Liver (tissue), 10 donors: ENCODE measurements at places on chromosomes 6 and 20. TPM values are rescaled to one million over a fixed set of nuclear protein-coding genes. Genes with fewer than 3 reads are reported as not detected.

- DNase-seq, result no peak
- no peaks in the 10 kb centered on the region for H3K27me3 ChIP-seq
- H3K4me3 ChIP-seq, result peak overlapping the region; percentile 78
- no peaks in the 10 kb centered on the region for H3K4me1 ChIP-seq
These were observed 17.0 kb upstream of the HLA-A start for GRCh38 chr6:29925321-29925720.

RFX6 gene
- not detected for total RNA-seq

ERVFRD-1 gene
- total RNA-seq, result not detected

DNA sequence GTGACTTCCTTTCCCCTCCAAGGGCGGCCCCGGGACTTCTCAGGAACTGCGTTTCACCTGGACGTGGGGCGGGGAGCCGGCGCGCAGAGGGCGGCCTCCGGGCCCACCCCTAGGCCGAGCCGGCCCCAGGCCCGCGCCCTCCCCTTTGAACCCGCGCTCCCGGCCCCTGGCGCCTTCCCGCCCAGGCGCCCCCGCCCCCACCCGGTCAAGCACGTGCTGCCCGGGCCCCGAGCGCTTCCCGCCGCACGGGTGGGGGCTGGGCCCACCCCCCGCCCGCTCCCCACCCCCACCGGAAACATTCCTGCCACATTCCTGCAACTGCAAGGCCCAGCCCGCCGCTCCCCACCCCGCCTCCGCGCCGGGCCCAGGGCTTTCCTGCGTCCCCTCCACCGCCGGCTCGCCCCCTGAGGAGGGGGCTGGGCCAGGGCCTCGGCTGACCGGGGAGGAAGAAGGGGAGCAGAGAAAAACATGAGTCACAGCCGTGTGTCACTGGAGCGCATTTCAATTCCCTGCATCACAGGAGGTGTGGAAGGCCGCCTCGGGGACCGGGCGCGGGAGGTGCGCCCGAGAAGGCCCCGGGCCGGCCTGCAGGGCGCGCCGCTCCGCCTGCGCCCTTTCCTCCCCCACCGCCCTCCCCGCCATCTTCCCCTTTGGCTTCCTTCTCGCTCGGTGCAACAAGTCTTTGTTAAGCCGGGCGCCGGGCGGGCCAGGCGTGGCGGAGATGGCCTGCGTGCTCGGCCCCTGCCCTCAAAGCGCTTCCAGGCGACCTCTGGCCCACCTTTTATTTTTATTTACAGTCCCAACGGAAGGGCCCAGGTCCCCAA lies 1.2 kb upstream of the HMGA1 start:
- H3K4me1 ChIP-seq, result peaks cover 11% of the 10 kb centered on the region
- DNase-seq, result peak; percentile 66
- H3K27ac ChIP-seq, result peak overlapping the region; percentile 98
- no peaks in the 10 kb centered on the region for H3K27me3 ChIP-seq
- no peaks in the 10 kb centered on the region for H3K36me3 ChIP-seq
- H3K4me3 ChIP-seq, result peak overlapping the region; percentile 15

PTPRT gene
- 0.14 TPM for total RNA-seq

GRCh38 chr20:47610247-47610944 lies 108.7 kb downstream of the NCOA3 start:
- no peak overlapping the region for H3K27ac ChIP-seq
- peaks cover 2% of the 10 kb centered on the region for H3K4me1 ChIP-seq
- no peak overlapping the region for H3K4me3 ChIP-seq
- no peaks in the 10 kb centered on the region for H3K36me3 ChIP-seq
- no peaks in the 10 kb centered on the region for H3K27me3 ChIP-seq

- DNase-seq, result no peak
- H3K27me3 ChIP-seq, result no peaks in the 10 kb centered on the region
- no peak overlapping the region for H3K27ac ChIP-seq
- no peaks in the 10 kb centered on the region for H3K36me3 ChIP-seq
These were observed 47.9 kb upstream of the CLDN20 start for GRCh38 chr6:155215906-155216305.

DNA sequence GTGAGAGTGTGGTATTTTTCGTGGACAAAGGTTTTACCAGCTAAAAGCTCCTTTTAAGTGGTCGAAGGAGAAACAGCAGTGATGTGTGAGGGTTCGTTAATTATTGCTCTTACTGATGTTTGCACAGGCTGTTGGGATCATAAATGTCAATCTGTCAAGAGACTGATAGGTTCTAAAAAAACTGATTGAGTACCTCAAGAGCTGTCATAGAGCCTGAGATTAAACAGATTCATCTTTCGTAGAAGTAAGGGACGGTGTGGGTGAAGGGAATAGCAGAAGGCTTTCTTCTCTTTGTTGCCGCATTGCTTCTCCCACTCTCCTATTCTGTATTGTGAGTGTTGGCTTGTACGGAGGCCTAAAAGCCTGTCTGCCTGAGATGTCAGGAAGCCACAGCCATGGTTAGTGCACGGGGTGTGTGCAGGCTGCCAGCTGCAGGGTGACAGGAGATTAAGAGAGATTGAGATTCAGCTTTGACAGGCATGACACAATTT lies 291.0 kb downstream of the ZFAND3 start:
- DNase-seq, result no peak
- H3K27me3 ChIP-seq, result no peaks in the 10 kb centered on the region
- H3K27ac ChIP-seq, result no peak overlapping the region

PRKN gene
- total RNA-seq, result 4.1 TPM

- H3K27me3 ChIP-seq, result no peaks in the 10 kb centered on the region
- no peak overlapping the region for H3K27ac ChIP-seq
- no peaks in the 10 kb centered on the region for H3K36me3 ChIP-seq
- no peaks in the 10 kb centered on the region for H3K4me1 ChIP-seq
These were observed 29.6 kb upstream of the SYNDIG1 start for GRCh38 chr20:24439737-24440387.

DNA sequence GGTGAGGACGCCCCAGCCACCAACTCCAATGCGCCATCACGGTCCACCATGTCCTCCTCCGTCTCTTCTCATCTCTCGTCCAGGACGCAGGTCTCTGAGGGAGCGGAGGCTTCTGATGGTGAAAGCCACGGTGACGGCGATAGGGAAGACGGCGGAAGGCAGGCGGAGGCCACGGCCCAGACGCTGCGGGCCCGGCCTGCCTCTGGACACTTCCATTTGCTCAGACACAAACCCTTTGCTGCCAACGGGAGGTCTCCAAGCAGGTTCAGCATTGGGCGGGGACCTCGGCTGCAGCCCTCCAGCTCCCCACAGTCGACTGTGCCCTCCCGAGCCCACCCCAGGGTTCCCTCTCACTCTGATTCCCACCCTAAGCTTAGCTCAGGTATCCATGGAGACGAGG lies 63.6 kb downstream of the FNDC1 start:
- H3K36me3 ChIP-seq, result no peaks in the 10 kb centered on the region
- peaks cover 11% of the 10 kb centered on the region for H3K27me3 ChIP-seq
- H3K27ac ChIP-seq, result no peak overlapping the region
- H3K4me1 ChIP-seq, result no peaks in the 10 kb centered on the region
- H3K4me3 ChIP-seq, result no peak overlapping the region
- DNase-seq, result no peak

GRCh38 chr6:22327881-22328280 lies 31.0 kb upstream of the PRL start:
- no peaks in the 10 kb centered on the region for H3K36me3 ChIP-seq
- H3K4me1 ChIP-seq, result no peaks in the 10 kb centered on the region
- no peak for DNase-seq
- no peak overlapping the region for H3K4me3 ChIP-seq
- no peak overlapping the region for H3K27ac ChIP-seq
- no peaks in the 10 kb centered on the region for H3K27me3 ChIP-seq

GRCh38 chr6:145247692-145248419 lies 487.5 kb downstream of the EPM2A start:
- H3K27me3 ChIP-seq, result no peaks in the 10 kb centered on the region
- H3K4me1 ChIP-seq, result peaks cover 5% of the 10 kb centered on the region
- DNase-seq, result no peak
- H3K4me3 ChIP-seq, result no peak overlapping the region

GRCh38 chr6:127879685-127880084 lies 21.2 kb downstream of the THEMIS start:
- H3K4me1 ChIP-seq, result no peaks in the 10 kb centered on the region
- no peaks in the 10 kb centered on the region for H3K36me3 ChIP-seq
- no peaks in the 10 kb centered on the region for H3K27me3 ChIP-seq
- DNase-seq, result no peak
- no peak overlapping the region for H3K4me3 ChIP-seq
- no peak overlapping the region for H3K27ac ChIP-seq

- H3K4me1 ChIP-seq, result no peaks in the 10 kb centered on the region
- no peak for DNase-seq
- H3K27me3 ChIP-seq, result no peaks in the 10 kb centered on the region
- no peaks in the 10 kb centered on the region for H3K36me3 ChIP-seq
- H3K27ac ChIP-seq, result no peak overlapping the region
These were observed 33.7 kb upstream of the ZNF133 start for GRCh38 chr20:18254615-18255014.

DNA sequence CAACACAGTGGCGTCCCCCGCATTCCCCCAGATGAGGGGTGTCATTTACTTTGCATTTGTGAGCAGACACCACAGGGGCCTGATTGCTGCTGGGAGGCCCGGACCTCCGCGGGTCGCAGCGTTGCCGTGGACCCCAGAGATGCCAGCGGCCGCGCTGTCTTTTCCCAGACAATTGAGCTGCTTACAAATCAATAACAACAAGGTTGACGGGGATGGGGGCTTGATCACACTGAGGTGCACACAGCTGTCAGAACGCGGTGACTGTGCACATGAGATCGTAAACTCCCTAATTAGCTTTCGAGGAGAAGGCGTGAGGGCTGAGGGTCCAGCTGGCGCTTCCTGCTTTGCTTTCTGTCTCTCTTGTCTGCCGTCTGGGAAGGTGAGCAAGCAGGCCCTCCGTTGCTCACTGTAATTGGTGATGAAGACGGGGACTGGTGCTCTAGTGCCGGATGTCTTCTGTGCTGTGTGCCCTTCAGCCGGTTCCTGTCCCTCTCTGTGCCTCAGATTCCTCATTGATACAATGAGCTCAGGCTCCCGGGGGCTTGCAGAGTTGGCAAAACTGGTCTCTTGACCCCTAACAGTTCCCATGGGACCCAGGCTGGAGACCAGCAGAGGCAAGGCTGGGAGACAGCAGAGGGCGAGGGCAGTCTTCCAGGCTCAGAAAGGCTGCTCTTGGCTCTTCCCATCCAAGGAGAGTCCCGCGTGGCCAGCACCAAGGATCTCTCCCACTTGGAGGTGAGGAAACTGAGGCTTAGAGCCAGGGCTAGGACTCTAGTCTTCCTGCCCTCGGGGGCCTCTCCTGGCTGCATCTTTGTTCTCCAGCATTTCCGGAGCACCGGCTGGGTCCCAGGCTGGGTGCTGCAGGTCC lies 126.0 kb upstream of the PMEPA1 start:
- DNase-seq, result no peak
- H3K27ac ChIP-seq, result no peak overlapping the region
- no peak overlapping the region for H3K4me3 ChIP-seq
- no peaks in the 10 kb centered on the region for H3K4me1 ChIP-seq
- no peaks in the 10 kb centered on the region for H3K27me3 ChIP-seq

ZNF335 gene
- 9.1 TPM for total RNA-seq

GRCh38 chr6:24780206-24780605 lies 5.5 kb downstream of the GMNN start:
- H3K4me3 ChIP-seq, result no peak overlapping the region
- H3K27ac ChIP-seq, result no peak overlapping the region
- peaks cover 2% of the 10 kb centered on the region for H3K36me3 ChIP-seq
- peaks cover 25% of the 10 kb centered on the region for H3K4me1 ChIP-seq
- no peaks in the 10 kb centered on the region for H3K27me3 ChIP-seq

- H3K27ac ChIP-seq, result no peak overlapping the region
- no peaks in the 10 kb centered on the region for H3K36me3 ChIP-seq
- DNase-seq, result no peak
- H3K4me3 ChIP-seq, result no peak overlapping the region
- no peaks in the 10 kb centered on the region for H3K4me1 ChIP-seq
These were observed 505.0 kb downstream of the BMP2 start for GRCh38 chr20:7272512-7272911.

- no peak overlapping the region for H3K4me3 ChIP-seq
- peaks cover 47% of the 10 kb centered on the region for H3K36me3 ChIP-seq
These were observed 47.9 kb upstream of the TTPAL start for GRCh38 chr20:44427804-44428173.

PDYN gene
- not detected for total RNA-seq

C20orf144 gene
- total RNA-seq, result not detected

GRCh38 chr20:39311851-39312506 lies 349.8 kb downstream of the DHX35 start:
- DNase-seq, result no peak
- H3K27me3 ChIP-seq, result no peaks in the 10 kb centered on the region
- no peak overlapping the region for H3K27ac ChIP-seq
- H3K4me3 ChIP-seq, result no peak overlapping the region
- no peaks in the 10 kb centered on the region for H3K4me1 ChIP-seq
- no peaks in the 10 kb centered on the region for H3K36me3 ChIP-seq

- H3K4me1 ChIP-seq, result no peaks in the 10 kb centered on the region
- H3K4me3 ChIP-seq, result no peak overlapping the region
- H3K36me3 ChIP-seq, result no peaks in the 10 kb centered on the region
- no peaks in the 10 kb centered on the region for H3K27me3 ChIP-seq
These were observed 51.7 kb upstream of the SMLR1 start for GRCh38 chr6:130775411-130776012.

GRCh38 chr20:46117704-46118467 lies at the start of gene CD40:
TSS of gene CD40 (plus strand) at chr20:46118314. CDS start at chr20:46118344, 30 bp downstream.
- H3K27ac ChIP-seq, result peak within 1 kb of the TSS; percentile 47
- peak; percentile 47 for DNase-seq
- H3K27me3 ChIP-seq, result no peaks in the 10 kb centered on the region
- peaks cover 11% of the 10 kb centered on the region for H3K4me1 ChIP-seq
- H3K4me3 ChIP-seq, result peak within 1 kb of the TSS; percentile 49
- H3K36me3 ChIP-seq, result no peaks in the 10 kb centered on the region

KHDRBS2 gene
- total RNA-seq, result 0.08 TPM

- H3K4me1 ChIP-seq, result peaks cover 13% of the 10 kb centered on the region
- no peaks in the 10 kb centered on the region for H3K27me3 ChIP-seq
- H3K36me3 ChIP-seq, result peaks cover 2% of the 10 kb centered on the region
- H3K27ac ChIP-seq, result peak overlapping the region; percentile 24
- DNase-seq, result no peak
These were observed 55.4 kb downstream of the GFOD1 start for GRCh38 chr6:13431861-13432465.

DNA sequence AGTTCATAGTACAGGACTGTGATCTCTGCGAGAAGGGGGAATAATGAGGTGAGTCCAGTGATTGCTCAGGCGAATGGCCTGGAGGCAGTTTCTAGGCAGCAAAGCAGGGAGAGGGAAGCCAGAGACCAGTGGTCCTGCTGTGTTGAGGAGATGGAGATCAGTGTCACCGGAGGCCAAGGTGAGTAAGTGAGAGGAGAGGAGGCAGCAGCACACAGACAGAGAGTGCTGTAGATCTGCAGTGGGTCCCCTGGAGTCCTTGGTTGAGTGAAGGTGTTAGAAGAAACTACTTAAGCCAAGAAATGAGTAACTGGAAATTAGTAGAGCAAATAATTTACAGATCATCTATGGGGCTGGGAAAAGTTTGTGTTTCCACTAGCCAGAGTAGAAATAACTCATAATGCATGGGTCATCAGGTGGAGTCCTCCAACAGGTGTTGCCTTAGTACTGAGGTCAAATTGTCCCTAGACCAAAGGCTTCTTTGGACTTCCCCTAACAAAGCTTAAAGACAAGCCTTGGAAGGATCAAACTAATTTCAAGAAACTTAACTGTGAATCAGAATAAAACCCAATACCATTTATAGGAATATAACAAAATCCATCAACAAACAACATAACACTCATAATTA lies 13.6 kb downstream of the HEBP2 start:
- no peak for DNase-seq
- no peak overlapping the region for H3K4me3 ChIP-seq
- no peaks in the 10 kb centered on the region for H3K27me3 ChIP-seq
- peaks cover 19% of the 10 kb centered on the region for H3K36me3 ChIP-seq
- peaks cover 1% of the 10 kb centered on the region for H3K4me1 ChIP-seq
